Stimulated activated CD4-positive, alpha-beta T cell treated with anti-CD3 and anti-CD28 coated beads, Interleukin-12 subunit alpha, Interleukin-12 subunit beta, amount 100 ng/mL, for 48 hours (primary cell): ENCODE measurements at places on chromosomes 13 and 19.

GRCh38 chr13:99199541-99200431, 868 bp upstream of the UBAC2 start:
- no peak for DNase-seq

DNA sequence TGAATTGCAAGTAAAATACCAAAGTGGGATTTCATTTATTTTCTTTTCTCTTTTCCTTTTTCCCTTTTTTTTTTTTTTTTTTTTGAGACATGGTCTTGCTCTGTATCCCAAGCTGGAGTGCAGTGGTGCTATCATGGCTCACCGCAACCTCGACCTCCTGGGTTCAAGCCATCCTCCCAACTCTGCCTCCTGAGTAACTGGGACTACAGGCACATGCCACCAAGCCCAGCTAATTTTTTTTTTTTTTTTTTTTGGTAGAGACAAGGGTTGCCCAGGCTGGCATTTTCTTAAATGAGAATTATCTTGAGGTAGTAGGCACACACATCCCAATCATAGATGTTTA, 68.5 kb upstream of the GPR183 start:
- DNase-seq, result no peak

- no peak for DNase-seq
These were observed 97.3 kb downstream of the GGACT start for GRCh38 chr13:100491164-100491842.

GRCh38 chr13:78770601-78771000, 111.6 kb upstream of the OBI1 start:
- DNase-seq, result no peak

DNA sequence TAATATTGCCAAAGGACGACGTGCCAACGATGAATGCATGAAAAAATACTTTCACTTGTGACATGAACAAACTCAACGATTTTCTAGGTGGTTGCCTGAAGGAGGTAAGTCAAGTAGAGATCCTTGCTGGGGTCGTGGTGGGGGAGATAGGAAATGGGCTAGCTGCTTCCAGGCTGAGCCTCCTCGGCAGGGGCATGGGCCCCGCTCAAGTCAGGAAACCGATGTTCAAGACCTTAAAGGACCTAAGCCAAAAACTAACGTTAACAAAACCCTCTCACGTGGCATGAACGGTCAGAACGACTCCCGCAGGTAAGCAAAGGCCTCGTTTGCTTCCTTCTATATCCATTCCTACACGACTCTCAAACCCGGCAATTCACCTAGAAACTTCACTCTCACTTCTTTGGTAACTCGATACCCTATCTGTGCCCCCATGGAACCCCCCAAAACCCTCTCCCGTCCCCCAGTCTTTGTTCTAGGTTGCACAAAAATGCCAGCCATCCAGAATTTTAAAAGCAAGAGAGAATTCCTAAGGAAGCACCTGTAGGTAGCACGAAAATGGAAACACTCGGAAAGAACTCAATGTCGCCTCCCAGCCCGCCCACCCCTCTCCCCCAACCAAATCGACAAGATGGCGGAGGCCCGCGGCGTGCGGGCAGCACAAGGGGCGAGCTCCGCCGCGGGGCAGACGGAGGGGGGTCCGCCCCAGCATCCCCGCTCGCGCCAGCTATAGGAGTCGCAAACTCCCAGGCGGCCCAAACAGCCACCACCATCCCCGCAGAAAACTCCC, 13.6 kb downstream of the ACP4 start:
- no peak for DNase-seq

DNA sequence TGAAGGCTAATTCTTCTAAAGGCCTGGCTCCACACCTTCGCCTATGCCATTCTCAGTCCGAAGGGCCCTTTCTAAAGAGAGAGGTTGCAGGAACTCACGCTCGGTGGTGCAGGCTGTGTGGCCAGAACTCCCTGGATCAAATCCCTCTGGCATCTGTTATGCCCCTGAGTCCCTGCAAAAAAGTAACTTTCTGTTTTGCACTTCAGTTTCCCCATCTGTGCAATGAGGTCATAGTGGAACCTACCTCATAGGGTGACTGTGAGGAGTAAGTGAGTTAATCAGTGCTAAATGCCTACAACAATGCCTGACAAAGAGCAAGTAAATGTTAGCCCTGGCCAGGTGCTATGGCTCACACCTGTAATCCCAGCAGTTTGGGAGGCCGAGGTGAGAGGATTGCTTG, 7.3 kb downstream of the IGSF23 start:
- no peak for DNase-seq

DNA sequence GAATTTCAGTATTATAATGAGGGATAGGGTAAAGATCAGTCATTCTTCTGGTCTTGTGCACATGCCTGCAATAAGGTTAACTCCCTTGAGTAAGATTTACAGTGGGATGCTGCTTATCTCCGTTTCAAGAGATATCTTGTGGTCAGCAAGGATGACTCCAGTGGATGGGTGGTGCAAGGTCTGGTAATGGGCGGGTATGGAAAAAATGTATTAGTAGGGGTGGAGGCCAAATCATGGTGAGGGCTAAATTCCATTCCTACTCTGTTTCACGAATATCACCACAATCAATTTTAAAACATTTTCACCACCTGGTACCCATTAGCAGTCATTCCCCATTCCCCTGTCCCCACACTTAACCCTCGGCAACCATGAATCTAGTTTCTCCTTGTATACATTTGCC, 40.6 kb downstream of the CCDC122 start:
- DNase-seq, result no peak

- DNase-seq, result no peak
These were observed 344.1 kb upstream of the TSHZ3 start for GRCh38 chr19:31693131-31693932.

DNA sequence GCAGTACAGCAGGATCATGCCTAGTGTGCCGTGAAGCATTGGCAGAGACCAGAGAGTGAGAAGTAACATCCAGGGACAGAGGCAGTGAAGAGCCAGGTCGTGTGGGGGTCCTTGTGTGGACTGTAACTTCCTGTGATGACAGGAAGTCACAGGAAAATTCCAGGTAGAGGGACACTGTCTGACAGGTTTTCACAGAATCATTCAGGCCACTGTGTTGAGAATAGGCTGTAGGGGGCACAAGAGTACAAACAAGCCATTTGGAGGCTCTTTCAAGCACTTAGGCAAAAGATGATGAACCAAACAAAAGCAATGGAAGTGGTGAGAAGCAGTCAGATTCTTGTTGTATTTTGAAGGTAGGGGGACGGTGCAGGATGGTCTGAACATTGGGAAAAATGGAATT, 46.4 kb downstream of the N4BP2L1 start:
- DNase-seq, result no peak

DNA sequence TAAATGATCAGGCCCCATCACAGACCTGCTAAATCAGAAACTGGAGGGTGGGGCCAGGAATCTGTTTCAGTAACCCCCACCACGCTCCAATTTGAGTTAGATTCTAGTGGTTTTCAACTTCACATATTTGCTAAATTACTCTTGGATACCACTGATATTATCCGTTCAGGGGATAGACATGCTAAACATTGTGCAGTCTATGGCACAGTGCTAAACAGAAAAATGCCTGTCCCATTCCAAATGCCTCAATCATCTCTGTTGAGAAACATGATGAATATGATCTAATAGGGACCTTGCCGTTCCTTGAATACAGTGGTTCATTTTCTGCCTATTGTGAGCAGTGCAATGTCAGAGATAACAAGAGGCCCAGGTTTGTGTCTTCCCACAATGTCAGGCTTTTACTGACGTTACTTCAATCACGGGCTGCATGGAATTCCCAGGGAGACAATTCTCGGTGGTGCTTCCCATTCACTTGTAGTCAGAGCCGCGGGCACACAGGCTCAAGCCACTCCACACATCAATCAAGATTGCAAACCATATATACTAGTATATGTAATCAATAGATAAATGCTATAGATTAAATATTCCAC, 52.7 kb downstream of the MYO16 start:
- DNase-seq, result no peak

DNA sequence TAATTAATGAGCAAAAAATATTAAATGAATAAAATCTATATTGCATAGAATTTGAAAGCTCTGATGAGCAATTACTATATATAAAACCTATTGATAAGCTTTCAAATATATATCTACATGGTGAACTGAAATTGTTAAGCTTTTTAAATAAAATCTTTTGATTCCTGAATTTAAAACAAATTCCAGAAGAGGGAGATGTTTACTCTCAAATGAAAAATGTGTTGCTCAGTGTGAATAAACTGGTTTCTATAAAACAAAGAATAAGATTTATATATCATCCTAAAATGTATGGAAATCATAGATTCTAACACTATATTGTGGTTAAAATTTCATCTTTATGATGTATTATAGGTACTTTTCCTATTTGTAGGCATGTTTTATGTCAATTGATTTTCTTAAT, 171.5 kb upstream of the SLITRK6 start:
- no peak for DNase-seq

GRCh38 chr13:99819967-99820366, 151.6 kb downstream of the ZIC5 start:
- no peak for DNase-seq

GRCh38 chr13:59472134-59472533, 691.6 kb downstream of the DIAPH3 start:
- no peak for DNase-seq

- no peak for DNase-seq
These were observed 29.4 kb downstream of the AP1M1 start for GRCh38 chr19:16226878-16227836.

DNA sequence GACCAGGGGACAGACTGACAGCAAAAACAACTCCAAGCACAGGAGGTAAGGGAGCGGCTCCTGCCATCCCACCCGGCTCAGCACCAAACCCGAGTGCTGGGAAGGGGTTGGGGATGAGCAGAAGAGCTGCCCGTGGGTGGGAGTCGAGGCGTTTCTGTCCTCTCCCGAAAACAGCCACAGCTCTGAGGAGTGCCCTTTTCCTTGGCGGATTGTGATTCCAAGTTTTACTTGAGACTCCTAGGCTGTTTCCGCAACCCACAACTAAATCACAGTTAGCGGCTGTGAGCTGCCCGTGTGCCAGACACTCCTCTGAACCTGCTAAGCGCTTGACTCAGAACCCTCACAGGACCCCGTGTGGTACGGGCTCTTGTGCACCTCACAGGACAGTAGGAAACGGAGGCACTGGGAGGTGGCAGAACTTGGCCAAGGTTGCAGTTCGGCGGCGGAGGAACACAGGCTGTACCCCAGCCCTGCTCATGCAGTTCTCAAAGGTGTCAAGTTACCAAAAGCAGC, 21.4 kb downstream of the CFAP97D2 start:
- no peak for DNase-seq

GRCh38 chr13:98032168-98032567, 78.7 kb downstream of the IPO5 start:
- no peak for DNase-seq

GRCh38 chr19:55613396-55613795, 7.9 kb downstream of the ZNF865 start:
- DNase-seq, result no peak

GRCh38 chr19:11033251-11033650, 56.0 kb upstream of the LDLR start:
- DNase-seq, result no peak

DNA sequence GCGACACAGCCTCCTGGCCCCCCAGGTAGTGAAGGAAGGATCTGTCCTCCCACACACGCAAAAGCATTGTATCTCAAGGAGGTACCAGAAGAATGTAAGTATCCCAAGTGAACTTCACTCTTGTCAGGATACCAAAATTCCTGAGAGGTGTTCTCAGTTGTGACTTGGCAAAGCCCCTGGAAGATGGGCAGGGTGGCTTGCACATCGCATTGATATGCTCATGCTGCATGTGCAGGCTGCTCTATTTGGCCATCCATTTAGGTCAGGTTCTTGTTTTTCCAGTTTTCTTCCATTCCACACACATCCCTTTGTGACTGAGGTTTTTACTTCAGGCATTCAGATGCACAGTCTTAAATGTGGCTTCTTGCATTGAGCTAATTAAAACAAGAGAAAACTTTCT, 382.8 kb downstream of the FOXO1 start:
- no peak for DNase-seq

DNA sequence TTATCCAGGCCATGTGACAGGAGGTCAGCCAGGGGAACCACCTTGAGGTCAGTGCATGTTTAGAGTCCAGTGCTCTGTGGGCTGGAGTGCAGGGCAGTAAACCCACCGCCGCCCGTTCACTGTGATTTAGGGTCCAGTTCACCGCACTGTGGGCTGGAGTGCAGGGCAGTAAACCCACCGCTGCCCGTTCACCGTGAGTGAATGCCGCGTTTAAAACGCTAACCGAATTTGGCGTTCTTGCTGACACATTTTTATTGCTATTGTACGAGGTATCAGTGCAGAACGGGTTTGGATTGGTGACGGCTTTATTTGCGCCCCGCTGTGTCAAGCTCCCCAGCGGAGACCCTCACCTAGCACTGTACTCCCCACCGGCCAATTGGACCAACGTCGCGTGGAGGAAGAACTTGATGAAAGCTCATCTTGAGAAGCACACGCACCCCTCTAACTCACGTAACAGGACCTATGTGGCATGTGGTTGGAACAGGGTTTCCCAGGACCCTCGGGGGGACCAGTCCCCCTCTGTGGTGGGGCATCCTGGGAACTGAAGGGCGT, 27.9 kb downstream of the C13orf46 start:
- DNase-seq, result no peak

GRCh38 chr19:6573350-6573749, 17.6 kb downstream of the CD70 start:
- no peak for DNase-seq

- DNase-seq, result no peak
These were observed 16.7 kb downstream of the FAM216B start for GRCh38 chr13:42798118-42798517.

- DNase-seq, result no peak
These were observed 485 bp upstream of the ZNF845 start for GRCh38 chr19:53333066-53333462.

- DNase-seq, result no peak
These were observed 513 bp downstream of the MIER2 start for GRCh38 chr19:343941-344624.

DNA sequence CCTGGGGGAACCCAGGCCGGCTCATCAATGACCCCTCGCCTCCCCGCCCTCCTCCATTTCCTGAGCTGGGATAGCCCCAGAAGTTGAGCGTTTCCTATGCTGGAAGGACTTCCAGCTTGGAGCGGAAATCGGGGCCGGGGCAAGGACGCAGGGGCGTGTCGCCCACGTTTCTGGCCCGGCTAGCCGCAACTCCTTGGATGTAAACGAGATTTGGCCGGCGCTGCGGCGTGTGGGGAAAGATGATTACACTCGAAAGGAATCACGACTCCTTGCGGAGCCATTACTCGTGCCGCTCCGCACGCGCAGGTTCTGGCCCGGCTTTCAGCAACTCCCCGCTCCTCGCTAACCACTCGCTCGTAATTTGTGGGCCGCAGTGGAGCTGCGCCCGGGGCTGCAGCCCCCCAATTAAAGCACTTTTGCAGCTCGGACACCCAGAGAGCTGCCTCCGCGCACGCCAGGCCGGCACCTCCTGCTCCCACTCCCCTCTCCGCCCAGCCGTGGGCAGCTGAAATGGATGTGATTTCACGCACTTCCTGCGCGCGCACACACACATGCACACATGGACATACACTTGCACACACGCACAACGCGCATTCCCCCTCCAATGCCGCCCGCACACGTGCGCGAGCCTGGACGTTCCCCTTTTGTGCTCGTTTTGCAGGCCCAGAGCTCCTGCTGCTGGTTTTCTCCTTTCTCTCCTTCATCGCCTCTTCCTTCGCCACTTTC, 15.7 kb downstream of the ZIC5 start:
- DNase-seq, result no peak

GRCh38 chr19:5397804-5398692, 57.2 kb upstream of the ZNRF4 start:
- no peak for DNase-seq
